ENCODE measurements at places on chromosomes 16 and 17.

DNA sequence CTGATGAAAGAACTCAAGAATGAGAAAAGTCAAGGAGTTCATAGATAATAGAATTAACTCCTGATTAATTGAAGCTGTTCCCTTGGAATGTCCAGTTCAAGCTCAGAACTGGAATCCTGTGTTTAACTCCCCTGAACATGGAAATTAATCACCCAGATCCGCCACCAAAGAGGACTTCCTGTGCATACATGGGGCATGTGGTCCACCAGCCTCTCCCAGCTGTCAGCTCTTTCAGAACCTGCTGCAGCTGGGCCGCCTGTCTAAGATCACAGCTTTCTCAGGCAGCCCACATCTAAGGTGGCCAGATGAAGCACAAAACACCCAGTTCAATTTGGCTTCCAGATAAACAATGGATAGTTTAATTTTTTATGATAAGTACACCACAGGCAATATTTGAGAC lies 203.7 kb upstream of the COX10 start:
- no peak for DNase-seq

DNA sequence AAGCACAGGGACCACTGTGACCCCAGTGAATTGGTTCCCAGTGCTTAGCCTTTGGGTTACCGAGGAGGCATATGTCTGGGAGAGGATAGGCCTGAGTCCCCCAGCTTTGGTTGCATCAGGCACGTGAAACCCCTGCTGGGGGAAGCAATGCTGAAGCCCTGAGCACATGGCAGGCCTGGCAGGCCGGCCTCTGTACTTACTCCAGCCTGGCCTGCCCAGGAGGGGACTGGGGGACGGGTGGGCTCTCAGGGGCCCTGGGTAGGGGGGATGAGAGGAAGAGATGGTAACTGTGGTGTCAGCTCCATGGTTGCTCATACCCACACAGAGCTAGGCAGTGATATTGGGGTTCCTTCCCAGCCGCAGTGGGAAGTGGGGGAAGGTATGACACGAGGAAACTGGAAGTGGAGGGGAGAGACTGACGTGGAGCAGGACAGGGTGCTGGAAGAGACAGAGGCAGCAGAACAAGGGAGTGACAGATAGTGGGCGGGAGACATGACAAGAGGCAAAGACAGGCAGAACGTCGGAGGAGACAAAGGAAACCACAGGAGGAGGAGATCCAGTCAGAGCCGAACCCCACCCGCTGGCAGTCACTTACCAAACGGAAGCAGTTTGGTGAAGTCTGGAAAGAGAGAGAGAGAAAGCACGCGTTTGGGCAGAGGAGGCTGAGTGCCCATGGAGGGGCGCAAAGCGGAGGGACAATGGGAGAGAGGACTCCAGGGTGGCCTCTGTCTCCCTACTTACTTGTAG lies 9.1 kb downstream of the TMEM208 start:
- DNase-seq = no peak

- DNase-seq = peak; percentile 99
Observed at GRCh38 chr17:77125432-77125901, 15.3 kb upstream of the SEC14L1 start.

DNA sequence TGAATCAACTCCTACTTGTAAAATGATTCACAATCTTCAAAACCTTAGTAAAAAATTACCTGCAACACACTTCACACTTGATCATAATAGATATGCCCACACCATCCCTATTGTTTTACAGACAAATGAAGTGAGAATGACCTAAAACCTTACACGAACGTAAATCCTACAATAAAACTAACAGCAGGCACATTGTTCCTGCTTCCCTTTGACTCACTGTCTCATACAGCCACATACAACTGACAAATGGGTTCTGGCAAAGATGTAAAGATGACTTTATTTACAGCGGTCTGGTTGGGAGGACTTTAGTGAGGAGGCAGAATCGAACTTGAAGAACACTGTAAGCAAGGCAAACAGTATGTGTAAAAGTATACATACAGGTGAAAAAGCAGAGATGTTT lies 188.7 kb downstream of the MYO1D start:
- no peak for DNase-seq

DNA sequence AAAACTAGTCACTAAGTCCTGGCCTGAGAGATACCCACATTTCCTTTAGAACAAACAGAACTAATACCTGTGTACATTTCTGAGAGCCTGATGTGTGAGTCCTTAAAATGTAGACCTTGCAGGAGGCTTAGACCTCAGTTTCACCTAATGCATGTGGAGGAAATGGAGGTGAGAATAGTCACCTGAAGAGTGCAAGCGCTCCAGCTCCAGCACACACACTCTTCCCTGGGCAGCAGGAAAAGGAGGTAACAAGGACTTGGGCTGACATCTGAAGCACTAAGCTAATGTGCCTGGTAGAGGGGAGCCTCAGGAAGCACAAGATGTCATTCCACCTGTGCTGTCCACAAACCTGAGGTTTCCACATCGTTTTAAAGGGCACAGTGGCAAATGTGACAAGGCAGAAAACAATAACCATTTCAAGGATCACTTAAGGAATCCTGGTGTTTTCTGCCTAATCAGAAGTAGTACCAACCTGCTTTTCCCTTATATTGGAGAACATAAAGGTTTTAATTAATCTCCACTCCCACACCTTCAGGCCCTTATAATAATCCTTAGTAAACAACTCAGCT lies 17.2 kb upstream of the RSL1D1 start:
- DNase-seq = no peak

DNA sequence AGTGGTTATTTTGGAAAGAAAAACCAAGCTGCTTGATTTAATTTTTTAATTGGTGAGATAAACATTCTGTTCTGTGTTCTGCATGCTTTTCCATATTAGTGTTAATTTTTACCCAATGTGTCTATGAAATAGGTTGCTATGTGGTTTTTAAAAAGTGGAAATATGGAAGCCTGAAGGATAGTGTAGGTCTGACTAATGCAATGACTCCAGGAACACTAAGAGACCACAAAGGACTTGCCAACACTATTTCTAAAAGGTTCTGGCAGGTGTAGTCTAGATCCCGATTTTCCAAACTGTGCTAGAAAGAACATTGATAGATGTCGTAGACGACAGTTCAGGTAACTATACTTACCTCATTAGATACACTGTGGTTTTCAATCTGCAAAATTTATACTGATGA lies 877.4 kb upstream of the GOT2 start:
- DNase-seq = peak; percentile 61

- no peak for DNase-seq
Observed at GRCh38 chr16:87351320-87351698, 32.3 kb downstream of the FBXO31 start.

- no peak for DNase-seq
Observed at GRCh38 chr17:58273453-58274104, 7.2 kb downstream of the MPO start.

DNA sequence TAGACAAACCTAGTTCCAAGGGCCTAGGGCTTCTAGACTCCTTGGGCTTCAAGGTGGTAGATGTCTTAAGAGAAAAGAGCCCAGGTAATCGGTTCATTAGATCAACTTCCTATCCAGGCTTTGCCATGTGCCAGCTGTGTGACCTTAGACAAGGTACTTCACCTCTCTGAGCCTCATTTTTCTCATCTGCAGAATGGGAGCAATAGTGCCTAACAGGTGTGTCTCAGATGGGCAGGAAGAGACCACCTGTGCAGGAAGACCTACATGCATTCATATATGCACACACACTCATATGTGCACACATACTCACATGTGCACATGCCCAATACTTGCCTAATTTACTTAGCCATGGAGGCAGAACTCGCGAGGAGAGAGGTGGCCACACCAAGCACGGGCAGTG lies 15.7 kb downstream of the SLC12A3 start:
- DNase-seq = no peak

DNA sequence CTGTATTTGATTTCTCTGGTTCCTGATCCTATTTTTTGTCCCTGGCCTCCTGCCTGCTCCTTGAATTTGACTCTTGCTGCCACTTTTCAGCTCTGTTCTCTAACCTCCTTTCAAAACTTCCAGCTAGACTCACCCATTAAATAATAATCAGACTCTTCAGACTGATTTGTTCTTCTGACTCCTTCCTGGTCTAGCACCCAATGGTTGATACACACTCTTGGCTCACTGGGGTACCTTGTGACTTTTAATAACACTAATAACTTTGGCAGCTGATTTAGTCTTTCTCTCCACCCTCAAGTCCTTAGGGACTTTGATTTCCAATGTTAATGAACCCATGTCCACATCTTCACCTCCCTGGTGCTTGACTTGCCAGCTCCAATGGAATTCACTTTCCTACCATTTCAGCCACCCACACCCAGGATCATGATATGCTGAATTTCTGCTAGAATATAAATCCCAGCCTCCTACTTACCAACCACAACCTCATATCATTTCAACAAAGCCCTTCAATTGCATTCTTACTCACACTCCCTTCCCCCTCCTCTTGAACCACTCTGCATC lies 19.7 kb upstream of the C16orf82 start:
- DNase-seq = no peak

DNA sequence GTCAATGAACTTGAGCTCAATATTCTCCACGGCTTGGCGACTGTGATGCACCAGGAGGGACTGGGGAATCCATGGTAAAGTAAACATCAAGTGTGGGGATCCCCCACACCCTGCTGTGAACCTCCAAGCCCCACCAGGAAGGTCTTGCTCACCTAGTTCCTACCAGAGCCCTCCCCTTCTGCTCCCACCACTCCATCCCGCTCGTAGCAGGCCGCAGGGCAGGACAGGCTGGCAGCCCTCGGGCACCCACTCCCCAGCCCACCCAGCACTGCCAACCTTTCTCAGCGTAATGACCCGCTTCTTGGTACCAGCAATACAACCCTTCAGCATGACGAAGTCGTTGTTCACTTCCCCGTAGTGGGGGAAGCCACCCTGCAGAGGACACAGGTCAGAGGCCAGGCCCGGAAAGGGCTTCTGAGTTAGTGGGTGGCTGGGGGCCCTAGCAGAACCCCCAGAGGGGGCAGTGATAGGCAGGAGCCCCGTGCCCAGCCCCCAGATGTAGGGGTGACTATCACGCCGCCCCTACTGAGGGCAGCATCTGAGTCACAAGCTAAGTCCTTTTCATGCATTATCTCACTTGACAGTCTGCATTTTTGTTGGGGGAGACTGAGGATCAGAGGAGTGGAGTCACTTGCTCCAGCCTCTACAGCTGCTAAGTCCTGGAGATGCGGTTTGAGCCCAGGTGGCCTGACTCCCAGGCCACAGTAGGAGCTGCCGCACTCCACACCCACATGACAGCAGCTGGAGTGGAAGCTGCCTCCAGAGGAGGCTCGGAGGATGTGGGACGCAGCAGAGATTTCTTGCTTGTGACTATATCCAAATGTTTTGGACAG lies 2.8 kb upstream of the MSRB1 start:
- DNase-seq = no peak

DNA sequence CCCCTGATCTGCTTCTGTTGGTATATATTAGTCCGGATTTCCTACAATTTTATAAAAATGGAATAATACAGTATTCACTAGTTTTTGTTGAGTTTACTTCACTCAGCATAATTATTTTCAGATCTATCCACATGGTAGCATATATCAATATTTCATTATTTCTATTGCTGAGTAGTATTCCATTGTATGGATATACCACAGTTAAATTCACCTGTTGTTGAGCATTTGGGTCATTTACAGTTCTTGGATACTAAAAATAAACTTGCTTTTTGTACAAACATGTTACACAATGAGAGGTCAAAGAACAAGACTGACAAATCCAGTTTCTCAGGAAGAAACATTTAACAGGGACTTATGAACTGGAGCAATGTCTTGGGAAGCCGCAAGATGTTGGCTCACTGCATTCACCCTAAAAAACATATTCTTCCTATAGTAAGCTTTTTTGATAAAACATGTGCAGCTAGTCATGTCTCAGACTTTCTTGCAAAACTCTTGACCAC lies 126.9 kb upstream of the HS3ST2 start:
- DNase-seq = no peak

GRCh38 chr16:25065899-25066298 lies 45.6 kb upstream of the LCMT1 start:
- no peak for DNase-seq

- DNase-seq = peak; percentile 93
Observed at GRCh38 chr17:36601303-36602029, at the start of gene MRM1. TSS of gene MRM1 (plus strand) at chr17:36601583. CDS start at chr17:36601811, 228 bp downstream.

DNA sequence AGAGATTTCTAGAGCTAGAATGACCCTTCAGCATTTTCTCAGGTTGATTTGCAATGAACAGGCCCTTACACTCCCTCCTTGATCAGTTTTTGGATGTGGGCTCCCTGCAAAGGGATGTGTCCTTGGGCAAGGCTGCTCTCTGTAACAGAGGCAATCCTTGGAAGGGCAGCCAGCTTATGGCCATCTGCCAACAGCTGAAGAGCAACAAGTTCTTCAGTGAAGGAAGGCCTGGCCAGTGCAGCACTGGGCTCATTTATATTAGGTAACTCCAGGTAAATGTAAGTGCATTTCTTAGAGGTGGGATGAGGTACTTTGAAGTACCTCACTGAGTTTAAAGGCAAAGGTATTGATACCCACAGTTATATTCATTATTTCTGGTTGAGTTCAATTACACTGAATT lies 114.3 kb upstream of the KCNJ16 start:
- no peak for DNase-seq

DNA sequence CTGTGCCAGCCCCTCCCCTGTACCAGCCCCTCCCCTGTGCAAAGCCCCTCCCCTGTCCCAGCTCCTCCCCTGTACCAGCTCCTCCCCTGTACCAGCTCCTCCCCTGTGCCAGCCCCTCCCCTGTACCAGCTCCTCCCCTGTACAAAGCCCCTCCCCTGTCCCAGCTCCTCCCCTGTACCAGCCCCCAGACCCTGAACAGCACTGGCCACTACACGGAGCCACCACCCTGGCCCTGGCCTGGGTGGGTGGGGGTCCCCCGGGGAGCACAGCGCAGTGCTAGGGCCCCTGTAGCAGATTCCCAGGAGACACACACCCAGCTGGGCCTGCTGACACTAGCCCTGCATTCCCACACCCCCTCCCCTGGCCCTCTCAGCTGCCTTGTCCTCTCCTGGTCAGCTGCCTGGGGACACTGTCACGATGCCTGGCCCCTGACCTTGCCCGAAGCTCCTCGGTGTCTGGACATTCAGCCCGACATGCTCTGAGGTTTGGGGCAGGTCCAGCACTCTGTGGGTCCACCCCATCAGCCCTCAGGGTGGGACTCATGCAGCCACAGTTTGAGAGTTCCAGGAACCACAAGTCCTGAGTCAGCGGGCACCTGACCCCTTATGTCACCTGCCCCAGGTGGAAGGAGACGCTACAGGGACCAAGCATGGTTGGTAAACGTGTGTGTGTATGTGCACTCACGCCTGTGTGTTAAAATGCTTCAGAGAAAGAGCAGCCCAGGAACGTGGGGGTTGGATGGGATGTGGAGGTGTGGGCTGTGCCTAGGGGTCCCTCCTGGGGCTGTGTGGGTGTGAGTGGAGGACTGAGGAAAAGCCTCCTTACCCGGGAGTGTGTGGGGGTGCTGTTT lies 114.2 kb downstream of the METRNL start:
- no peak for DNase-seq

GRCh38 chr16:77794586-77794985 lies 6.2 kb downstream of the VAT1L start:
- DNase-seq = peak; percentile 79

GRCh38 chr16:75377729-75378386 lies 55.4 kb downstream of the CFDP1 start:
- DNase-seq = peak; percentile 96

GRCh38 chr17:40092581-40092980 lies 7.8 kb downstream of the NR1D1 start:
- DNase-seq = no peak

All from fibroblast of lung (primary cell).